ENCODE measurements at places on chromosomes 3 and 15.

DNA sequence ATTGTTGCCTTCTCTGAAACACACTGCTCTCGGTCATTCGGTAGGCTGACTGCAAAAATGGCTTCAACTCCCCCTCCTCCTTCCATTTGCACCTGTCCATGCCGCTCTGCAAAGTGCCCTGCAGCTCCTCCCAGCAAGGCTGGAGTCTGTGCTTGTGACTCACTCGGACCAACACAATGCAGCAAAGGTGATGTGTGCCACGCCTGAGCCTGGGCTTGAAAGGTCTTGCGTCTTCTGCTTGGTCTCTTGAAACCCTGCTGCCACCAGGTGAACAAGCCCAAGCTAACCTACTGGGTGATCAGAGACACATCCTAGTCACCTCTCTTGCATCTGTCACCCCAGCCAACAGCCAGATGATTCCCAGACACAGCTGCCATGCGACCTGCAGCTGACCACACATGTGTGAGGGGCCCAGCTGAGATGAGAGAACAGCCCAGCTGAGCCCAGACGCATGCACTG lies 71.1 kb downstream of the MGLL start:
- DNase-seq = no peak

- no peak for DNase-seq
These were observed 125.3 kb upstream of the THBS1 start for GRCh38 chr15:39455471-39455991.

DNA sequence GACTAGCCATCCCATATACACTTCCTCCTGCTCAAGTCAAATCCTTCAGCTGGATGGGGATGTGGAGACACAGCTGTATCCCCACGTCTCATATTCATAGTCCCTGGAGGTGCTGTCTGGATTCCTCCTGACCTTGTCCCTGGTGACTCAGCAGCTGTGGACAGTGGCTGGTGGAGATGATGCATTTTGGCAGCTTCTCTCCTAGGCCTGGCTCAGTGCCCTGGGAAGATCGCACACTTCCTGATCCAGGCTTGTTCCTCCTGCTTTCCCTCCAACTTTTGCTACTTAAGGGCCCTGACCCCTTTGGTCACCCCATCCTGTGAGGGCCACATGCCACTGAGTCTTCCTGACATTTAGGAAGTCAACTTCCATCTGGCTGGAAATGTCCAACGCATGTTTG lies 44.4 kb downstream of the ADAMTSL3 start:
- DNase-seq = no peak

DNA sequence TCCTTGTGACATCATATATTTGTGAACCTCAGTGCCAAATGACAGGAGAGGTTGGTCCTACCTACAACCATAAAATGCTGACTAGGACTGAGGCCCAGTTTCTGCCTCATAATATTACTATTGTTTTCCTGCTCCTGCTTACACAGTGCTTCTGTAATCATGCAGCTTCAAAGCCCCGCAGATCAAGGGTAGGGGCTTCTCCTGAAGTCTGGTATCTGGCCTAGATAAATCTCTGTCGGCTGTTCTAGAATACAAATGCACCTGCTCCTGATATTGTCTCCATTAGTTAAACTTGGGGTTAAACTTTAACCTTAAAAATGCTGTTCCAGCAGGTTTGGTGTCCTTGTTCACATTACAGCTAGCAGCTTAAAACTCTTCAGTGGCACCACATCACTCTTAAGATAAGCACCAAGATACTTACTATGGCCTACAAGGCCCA lies 552.4 kb downstream of the TUSC7 start:
- no peak for DNase-seq

GRCh38 chr3:149374391-149374790 lies 3.1 kb downstream of the TM4SF1 start:
- no peak for DNase-seq

DNA sequence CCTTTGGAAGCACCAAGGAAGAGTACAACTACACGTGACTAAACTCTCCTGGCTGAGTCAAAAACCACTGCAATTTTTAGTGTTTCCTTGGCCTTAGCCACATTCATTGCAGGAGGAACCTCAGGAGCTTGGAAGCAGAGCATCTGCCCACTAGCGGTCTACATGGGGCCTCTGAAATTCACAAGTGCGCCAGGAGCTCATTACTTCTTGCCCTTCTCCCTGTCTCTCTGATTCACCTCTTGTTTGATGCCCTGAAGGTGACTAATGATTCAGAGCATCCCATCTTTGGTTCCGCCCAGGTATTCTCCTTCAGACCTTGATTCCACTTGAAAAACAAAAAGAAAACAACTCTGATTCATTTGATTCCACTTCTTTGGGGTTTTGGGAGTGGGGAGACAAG lies 201.1 kb upstream of the LPP start:
- DNase-seq = no peak

- DNase-seq = peak; percentile 99
These were observed at the start of the genes ATG3 and SLC35A5 for GRCh38 chr3:112561734-112562529. TSS of gene ATG3 (minus strand) at chr3:112561962. CDS start at chr3:112561528, 434 bp downstream. TSS of gene SLC35A5 (plus strand) at chr3:112562045. CDS start at chr3:112563404, 1,359 bp downstream.

DNA sequence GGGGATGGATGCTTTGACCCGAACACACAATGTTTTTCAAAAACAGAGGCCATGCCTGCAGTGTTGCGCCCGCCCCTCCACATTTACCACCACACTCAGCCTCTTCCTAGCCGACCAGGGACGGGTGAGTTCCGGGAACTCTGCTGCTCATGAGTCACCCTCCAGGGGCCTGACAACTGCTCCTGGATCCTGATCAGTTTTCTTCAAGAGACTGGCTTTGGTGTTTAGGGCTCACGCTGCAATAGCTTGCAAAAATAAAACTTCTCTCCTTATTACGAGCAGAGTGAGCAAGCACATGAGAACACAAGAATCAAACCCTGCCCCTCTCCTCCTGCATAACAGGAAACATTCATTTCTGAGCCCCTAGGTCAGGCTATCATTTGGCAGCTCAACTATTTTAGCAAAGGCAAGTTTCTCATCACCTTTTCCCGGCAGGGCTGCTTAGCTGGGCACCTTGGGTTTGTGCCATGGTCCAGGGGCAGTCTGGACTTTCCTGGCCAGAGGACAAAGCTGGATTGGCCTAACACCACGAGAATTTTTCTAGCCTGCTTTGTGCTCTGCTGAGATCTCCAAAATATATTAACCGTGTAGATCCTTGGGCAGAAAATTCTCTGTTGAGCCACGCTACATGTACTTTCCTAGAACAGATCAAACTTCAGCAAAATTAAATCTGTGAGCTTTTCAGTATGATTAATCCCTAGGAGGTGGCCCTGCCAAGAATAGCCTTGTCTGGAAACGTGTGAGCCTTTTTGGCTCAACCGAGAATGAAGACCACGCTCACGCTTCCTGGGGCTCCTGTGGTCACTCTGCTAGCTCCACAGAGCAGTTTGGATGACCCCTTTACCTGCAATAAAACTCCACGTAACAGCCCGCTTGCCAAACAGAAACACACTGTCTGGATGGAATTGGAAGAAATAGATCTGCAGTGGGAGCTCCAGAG lies 52.7 kb upstream of the SPATA12 start:
- peak; percentile 46 for DNase-seq

DNA sequence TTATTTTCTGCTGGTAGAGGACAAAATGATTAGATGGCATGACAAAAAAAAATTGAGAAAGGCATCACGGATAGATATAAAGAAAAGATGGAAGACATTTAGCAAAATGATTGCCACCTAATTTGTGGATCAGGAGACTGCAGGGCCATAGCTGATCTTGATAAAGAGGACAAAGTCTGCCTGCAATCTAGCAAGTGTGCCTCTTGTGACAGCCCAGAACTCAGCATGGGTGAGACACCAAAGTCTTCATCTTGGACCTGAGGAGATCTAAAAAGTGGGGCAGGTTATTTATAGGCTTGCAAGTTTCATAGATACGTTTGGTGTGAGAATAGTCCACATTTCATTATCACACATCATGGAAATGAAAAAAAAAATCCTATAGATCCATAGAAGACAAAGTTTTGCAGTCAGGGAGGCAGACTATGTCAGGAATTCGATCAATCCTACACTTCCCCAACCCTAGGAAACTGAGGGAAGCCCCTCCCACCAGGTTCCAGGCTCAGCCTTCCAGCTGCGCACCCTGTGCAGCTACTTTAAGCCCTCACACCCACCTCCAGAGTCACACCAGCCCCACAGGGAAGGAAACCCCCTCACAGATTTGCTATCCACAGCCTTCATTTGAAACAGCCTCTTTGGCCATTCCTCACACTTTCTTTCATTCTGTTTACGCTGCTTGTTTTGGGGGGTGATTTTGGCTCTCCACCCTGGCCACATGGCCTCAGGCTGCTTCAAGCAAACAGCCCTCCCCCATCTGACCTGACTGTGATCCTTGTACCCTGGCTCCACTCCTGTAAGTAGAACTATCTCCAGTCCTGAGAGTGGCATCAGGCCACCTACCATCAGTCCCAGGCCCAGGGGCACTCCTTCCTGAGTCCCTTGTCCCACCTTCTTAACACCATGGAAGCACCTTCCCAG lies 28.1 kb upstream of the KLHL6 start:
- no peak for DNase-seq

GRCh38 chr3:57952208-57952631 lies 56.0 kb upstream of the FLNB start:
- peak; percentile 68 for DNase-seq

DNA sequence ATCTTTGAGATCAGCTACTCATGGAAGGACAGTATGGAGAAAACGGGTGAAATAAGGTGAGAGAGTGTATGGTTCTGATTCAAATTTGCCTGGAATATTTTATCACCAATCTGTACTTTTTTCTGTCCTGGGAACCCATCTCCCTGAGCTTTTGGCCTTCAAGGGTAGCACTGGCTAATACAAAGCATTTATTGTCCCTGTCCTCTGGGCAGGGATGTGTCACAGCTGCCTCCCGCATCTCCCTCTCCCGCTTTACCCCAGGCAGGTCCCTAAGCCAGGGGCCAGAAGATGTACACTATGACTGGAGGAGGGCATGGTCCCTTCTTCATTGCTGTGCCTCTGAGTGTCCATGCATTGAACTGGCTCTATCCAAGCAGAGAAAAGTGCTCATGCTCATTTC lies 201.7 kb upstream of the CHRNA7 start:
- peak; percentile 46 for DNase-seq

DNA sequence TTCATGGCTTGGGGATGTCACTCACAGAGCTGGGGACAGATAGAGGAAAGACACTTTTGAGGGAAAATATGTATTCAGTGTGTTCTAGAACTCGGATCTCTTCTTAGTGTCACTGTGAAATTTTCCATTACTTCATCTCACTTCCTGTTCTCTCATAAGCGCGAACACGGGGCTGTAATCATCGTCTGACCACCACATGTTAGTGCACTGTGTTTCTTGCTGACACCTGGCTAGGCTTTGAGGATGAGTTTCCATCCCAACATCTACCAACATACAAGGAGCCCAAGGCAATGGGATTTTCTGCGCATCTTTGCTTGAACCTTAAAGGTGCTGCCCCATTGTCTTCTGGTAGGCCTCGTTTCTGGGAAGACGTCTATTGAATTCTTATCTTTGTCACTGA lies 84.0 kb downstream of the LIPC start:
- DNase-seq = no peak

- no peak for DNase-seq
These were observed 134.9 kb downstream of the EPHB1 start for GRCh38 chr3:134929976-134930375.

- no peak for DNase-seq
These were observed 812.3 kb downstream of the NSUN3 start for GRCh38 chr3:94875149-94875548.

DNA sequence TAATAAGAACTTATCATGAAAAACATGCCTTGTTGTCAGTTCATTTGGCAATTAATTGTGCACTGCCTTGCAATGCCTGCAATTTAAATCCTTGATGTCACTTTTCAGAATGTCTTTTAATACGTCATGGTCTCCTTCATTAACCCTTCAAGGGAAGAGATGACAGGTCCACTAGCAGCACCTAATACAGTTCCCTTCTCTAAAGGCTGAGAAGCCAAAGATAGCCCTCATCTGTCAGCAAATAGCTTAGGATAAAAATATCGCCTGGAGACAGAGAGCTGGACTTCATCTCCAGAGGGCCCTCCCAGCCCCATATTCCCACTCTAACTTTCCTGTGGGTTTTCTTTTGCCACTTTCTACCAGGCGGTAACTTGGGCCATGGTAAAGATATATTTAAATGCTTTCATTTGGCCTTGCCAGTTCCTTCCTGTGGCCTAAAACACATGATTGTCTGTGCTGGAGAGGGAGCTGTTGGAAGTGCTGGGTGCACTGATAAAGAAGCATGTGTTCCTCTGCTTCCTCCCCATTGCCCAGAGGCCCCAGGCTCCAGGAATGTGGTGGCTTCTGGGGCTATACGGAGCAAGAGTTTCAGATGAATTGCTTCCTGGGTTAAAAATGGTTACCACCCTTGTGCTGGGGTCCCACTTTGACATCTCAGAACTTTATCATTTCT lies 76.3 kb upstream of the UMPS start:
- no peak for DNase-seq

DNA sequence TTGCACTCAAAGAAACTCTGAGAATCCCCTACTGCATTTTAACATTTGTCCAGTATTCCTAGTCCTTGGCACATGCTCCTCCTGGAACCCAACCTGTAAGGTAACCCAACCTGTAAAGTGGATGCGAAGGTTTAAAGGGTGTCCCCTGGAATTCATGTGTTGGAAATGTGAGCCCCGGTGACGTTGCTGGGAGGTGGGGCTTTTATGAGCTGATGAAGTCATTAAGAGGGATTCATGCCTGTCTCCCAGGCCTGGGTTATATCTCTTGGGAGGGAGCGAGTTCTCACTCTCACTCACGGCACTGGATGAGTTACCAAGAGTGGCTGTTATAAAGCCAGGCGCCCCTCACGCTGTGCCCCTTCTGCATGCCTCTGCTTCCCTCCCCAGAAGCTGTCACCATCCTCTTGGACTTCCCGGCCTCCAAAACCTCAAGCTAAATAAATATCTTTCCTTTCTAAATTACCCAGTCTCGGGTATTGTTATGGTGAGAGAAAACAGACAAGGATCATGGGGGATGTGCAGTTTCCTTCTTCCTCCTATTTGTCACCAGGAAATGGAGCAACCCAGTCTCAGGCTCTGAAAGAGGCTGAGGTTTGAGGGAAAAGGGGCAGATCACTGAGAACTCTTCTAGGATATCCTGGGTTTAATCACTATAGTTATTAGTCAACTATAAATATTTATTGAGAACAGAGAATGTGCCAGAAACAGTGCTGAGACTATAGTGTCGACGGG lies 7.6 kb downstream of the XXYLT1 start:
- no peak for DNase-seq

- no peak for DNase-seq
These were observed 63.0 kb downstream of the CHSY1 start for GRCh38 chr15:101188637-101189408.

- DNase-seq = no peak
These were observed 9.5 kb downstream of the RPSA start for GRCh38 chr3:39415983-39416382.

GRCh38 chr3:196842567-196843434 lies 24.9 kb upstream of the SENP5 start:
- no peak for DNase-seq

- DNase-seq = no peak
These were observed 1249.8 kb downstream of the NSUN3 start for GRCh38 chr3:95312650-95313049.

DNA sequence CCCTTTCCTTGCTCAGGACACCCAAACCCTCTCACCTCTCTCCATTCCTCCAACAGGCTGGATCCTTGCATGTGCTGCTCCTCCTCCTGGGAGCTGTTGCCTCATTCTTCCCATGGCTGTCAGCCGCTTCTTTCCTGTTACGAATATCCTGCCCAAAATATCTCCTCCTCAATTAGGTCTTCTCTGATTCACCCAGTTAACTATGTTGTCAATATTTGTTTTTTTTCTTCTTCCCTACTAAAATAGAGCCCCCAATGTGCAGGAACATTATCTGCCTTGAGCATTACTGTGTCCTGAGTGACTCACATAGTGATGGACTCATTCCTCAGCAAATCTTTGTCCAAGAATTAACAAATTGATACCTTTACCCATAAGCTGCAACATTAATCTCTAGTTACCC lies 357.2 kb downstream of the CLSTN2 start:
- DNase-seq = no peak
